ENCODE measurements at places on chromosomes 2 and 18.

DNA sequence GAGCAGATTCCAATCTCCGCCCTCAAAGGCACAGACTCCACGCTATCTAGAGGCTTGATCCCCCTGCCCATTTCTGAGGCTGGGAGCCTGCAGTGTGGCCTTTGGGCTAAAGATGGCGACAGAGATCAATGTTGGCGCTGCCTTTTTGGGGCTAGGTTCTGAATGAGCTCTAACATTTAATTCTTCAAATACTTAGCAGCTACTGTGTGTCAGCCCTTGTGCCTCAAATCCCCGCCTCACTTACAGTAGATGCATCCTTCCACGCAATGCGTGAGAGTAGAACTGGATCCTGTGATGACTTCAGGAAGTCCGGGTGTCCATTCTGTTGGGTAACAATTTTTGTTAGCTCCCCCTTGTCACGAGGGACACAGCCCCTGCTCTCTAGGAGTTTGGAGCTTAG is 12.4 kb downstream of the IL1F10 start:
- DNase-seq: peak; percentile 64

GRCh38 chr2:52264488-52264887 is 1232.6 kb upstream of the NRXN1 start:
- DNase-seq: no peak

- peak; percentile 61 for DNase-seq
Observed at GRCh38 chr2:23926290-23926749, 603 bp downstream of the ATAD2B start.

DNA sequence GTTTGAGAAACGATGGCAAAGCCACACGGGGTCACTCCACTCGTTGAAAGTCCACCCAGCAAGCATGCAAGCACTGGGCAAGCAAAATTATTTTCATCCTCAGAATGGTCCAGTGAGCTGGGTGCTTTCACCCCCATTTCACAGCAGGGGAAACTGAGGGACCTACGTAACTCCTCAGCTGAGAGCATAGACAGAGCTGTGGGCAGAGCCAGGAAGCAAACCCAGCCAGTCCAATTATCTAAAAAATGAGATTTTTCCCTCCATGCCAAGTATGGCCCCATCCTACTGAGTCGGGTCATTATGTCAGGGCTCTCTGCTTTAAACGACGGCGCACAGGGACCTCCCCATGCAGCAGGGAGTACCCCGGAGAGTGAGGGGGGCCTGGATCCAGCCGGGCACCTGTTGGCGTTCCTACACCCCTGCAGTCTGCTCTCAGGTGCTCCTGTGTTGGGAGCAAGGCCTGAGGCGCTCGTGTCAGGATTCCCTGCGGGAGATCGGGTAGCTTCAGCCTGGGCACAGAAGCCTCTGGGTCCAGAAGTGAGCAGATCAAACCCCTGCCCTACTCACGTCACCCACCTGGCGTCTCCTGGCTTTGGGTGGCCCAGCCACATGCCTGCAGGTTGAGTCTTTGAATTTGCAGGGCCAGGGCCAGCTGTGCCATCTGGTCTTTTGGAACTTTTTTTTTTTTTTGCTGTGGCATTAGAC is 17.3 kb downstream of the TWIST2 start:
- no peak for DNase-seq

- peak; percentile 38 for DNase-seq
Observed at GRCh38 chr2:134258684-134259388, 5.0 kb downstream of the MGAT5 start.

DNA sequence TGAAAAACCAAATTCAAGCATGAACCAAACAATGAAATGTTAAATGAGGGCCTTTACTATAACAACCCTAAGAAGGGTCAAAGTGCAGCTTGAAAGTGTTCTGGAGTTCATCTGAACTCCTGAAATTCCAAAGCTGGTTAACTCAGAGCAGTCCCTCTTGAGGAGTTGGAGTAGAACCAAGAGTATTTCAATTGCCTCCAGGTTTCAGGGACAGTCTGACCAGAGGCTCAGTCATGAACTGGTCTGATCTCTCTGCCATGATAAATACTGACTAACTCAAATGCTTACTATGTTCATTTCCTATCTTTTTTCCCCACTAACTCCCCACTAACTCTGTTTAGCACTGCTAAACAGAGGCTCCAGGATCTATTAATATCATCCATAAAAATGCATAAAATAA is 2.7 kb downstream of the STARD7 start:
- no peak for DNase-seq

- DNase-seq: no peak
Observed at GRCh38 chr2:100000915-100001707, 141.3 kb downstream of the AFF3 start.

- no peak for DNase-seq
Observed at GRCh38 chr2:74740741-74741431, 86.8 kb downstream of the SEMA4F start.

GRCh38 chr2:205864491-205864890 is 182.2 kb downstream of the NRP2 start:
- no peak for DNase-seq

DNA sequence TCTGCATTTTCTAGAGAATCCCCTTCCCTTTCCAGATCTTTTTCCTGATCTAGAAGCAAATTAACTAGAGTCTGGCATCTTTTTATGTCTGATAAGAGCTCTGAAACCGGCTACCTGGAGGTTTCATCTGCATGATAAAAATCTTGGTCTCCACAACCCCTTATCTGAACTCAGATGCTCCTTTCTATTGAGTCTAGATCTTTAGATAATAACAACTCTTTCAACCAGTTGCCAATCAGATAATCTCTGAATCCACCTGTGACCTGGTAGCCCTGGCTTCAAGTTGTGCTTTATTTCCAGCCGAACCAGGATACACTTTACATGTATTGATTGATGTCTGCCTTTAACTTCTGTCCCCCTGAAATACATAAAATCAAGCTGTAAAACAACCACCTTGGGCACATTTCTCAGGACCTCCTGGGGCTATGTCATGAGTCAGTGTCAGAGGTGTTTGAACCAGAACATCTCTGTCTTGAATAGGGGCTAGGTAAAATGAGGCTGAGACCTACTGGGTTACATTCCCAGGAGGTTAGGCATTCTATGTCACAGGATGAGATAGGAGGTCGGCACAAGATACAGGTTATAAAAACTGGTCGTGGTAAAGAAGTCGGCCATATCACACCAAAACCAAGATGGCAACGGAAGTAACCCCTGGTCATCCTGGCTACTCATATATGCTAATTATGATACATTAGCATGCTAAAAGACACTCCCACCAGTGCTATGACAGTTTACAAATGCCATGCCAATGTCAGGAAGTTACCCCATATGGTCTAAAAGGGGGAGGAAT is 20.8 kb downstream of the RALBP1 start:
- no peak for DNase-seq

GRCh38 chr2:240149943-240150784 is 9.7 kb upstream of the OTOS start:
- peak; percentile 41 for DNase-seq
